ENCODE measurements at places on chromosomes 5 and 9.

DNA sequence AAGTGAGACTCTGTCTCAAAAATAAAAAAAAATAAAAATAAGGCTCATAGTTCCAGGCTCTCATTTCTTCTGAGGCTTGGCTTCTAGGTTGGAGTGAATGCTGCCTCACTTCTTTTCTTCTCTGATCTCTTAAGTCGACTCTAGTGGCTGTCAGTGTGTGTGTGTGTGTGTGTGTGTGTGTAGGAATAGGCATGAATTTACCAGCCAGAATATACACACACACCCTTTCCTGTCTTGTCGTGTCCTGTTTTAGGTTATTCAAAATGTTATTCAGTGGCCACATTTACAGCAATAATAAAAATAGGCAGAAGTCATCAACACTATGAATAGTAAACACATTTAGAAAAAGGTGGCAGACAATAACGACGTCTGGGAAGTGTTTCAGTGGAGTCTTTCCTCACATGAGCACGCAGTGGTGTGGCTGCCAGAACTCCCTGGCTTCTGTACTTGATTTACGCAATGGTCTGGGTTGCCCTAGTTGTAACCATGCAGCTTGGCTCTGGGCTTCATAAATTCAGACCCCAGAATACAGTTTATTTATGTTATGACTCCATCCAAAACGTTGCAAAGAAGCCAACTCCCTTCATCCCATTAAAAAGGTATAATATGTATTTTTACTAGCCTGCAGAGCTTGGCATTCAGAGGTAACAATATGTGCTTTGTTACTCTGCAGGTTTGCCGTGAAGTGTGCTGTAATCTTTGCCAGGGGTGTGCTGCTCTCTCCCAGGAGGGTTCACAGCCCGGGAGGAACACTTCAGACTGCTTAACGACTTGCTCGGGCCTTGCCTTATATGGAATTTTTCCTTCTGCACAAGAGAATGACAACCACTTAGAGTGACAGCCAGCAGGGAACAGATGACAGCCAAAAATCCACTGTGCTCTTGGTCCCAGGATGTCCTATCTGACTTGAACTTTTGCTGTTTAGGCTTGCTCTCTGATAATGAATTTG is 34.4 kb upstream of the PALM2AKAP2 start:
- DNase-seq: no peak

DNA sequence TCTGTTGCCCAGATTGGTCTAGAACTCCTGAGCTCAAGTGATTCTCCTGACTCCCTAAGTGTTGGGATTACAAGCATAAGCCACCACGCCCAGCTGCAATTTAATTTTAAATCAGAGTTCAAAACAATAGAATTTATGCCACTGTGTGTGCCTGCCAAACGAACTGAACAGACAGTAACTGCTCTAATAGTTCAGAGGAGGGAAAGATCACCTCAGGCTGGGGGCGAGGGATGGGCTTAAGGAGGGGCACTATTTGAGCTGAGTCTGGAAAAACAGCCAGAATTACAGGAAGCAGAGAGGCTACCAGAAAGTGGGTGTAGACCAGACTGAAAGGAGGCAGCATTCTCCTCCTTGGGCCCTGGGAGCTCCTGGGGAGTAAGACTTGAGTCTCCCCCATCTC is 12.2 kb downstream of the NOL6 start:
- no peak for DNase-seq

GRCh38 chr5:78274540-78275197 is 19.8 kb downstream of the AP3B1 start:
- no peak for DNase-seq

GRCh38 chr5:76199336-76200318 is 116.4 kb downstream of the SV2C start:
- DNase-seq: no peak

DNA sequence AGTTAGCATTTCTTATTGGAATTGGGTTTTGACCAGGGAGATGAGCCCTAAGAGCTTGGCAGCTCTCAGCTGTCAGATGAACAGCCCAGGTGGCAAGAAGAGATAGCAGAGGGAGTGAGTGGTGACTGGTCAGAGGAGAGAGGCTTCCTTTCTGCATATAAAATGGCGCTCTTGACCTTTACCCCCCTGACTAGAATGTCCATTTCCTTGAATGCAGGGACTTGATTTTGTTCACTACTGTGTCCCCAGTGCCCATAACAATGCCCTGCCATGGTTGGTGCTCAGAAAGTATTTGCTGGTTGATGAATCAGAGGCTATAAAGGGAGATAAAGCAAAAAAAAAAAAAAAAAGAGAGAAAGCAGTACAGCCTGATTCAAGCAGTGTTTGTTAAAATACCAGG is 7.2 kb downstream of the CHMP5 start:
- no peak for DNase-seq

DNA sequence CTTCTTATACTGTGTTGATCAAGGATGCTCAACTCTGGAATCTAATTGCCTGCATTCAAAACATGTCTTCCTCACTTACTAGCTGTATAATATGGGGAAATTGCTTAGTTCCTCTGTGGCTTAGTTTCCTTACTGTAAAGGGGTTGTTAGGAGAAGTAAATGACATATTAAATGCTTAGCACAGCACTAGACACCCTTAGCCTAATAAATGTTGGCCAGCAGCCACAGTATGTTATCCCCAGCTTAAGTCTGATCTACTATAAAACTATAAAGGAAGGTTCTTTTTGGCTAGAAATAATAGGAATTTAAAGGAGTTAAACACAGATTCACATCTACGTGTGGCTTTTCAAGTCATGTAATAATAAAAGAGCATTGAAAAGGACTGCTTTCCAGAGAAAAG is 232.4 kb downstream of the PCSK1 start:
- DNase-seq: no peak

DNA sequence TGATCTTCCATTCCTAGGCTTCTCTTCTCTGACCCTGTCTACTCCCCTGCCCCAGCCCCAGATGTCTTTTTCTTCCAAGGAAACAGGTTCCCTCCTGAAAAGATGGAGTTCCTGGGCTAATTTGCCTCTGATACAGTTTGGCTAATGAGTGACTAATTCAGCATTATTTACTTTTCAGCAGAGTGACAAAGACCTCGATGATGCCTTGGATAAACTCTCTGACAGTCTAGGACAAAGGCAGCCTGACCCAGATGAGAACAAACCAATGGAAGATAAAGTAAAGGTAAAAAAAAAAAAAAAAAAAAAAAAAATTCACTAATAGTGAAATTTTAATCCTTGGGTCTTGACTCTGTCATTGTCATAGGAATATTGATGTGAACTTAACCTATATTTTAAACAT is 42.7 kb downstream of the ERAP1 start:
- DNase-seq: no peak

GRCh38 chr5:147481376-147481775 is 28.5 kb downstream of the DPYSL3 start:
- no peak for DNase-seq

DNA sequence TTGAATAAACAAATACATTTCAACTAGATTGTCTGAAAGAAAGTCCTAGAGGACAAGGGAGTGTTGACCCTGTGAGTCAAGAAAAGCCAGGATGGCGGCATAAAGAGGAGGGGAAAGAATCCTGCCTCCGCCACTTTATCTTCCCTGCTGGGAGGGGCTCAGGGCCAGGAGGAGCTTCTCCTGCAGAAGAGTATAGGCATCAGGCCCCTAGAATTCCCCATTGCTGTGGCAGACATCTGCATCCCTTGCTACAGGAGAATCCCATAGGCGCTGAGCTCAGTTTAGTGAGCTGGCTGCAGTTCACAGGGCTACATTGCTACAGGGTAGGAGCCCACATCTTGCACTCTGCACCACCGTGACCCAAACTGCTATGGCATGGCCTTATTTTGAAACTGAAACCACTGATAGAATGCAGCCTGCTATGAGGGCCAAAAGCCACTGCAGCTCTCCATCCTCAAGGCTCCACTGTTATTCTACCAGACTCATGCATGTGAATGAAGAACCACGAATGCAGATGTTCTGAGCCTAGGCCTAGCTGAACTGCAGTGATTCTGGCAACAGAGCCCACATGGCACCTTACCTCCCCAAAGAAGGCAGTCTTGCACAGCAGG is 941.4 kb upstream of the CTNND2 start:
- DNase-seq: no peak

GRCh38 chr5:124438903-124439281 is 307.5 kb downstream of the ZNF608 start:
- DNase-seq: no peak

GRCh38 chr5:137938751-137939143 is 49.5 kb downstream of the PKD2L2 start:
- DNase-seq: peak; percentile 21

GRCh38 chr5:160452795-160453194 is 31.1 kb downstream of the PTTG1 start:
- no peak for DNase-seq

DNA sequence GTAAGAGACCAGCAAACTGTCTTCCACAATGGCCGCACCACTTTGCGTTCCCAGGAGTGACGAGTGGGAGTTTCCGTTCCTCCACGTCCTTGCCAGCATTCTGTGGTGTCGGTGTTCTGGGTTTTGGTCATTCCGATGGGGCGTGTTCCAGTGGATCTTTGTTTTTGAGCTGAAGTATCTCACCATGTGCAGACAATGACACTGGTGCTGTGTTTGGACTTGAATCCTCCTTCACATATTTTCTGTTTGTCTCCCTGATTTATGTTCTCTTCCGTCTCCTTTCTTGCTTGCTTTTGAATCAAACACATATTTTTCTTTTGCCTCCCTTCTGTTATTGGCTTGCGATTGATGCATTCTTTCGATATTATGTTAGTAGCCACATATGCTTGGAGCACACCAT is 60.8 kb upstream of the IRX4 start:
- no peak for DNase-seq

DNA sequence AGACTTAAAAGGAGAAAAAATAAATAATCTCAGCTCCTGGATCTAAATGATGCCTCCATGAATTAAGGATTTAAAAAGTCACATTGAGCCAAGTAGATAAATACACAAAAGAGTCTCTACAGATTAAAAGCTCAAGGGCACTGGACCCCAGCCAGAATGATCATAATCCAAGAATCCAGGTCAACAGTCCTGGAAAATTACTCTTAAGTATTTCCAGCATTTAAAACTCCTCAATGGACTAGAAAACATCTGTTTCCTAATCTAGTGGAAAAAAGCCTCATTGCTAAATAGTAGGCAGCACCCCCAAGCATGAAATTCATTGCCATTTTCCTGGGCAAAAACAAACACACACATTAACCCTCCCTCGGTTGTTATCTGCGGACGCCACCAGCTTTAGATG is 96.8 kb downstream of the FRMD3 start:
- no peak for DNase-seq

DNA sequence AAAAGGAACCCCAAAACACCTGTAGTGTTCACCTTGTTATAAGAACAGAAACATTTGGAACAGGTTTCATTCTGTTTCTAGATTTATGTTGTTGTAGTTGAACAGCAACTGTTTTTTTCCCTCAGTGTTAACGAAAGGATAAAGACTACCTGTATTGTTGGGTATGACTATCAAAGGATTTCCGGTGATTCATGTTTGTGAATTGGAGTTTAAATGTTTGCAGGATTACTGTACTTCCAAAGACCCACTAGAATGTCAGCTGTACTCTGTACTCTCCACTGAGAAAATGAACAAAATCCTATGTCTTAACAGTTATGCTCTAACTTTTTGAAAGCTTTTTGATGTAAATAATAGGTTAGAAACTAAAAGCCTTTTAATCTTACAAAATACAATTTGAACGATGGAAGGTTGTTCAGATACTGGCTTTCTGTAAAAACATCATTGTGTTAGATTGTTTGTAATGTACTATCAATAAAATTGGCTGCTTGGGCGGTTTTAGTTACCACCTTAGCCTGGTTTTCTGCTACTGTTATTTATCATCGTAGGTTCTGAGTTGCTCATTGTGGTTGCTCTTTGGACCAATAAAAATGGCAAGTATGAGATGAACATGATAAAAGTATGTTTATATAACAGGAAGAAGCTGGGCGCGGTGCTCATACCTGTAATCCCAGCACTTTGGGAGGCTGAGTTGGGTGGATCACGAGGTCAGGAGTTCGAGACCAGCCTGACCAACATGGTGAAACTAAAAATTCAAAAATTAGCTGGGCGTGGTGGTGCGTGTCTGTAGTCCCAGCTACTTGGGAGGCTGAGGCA is 44.1 kb downstream of the DCP2 start:
- no peak for DNase-seq

DNA sequence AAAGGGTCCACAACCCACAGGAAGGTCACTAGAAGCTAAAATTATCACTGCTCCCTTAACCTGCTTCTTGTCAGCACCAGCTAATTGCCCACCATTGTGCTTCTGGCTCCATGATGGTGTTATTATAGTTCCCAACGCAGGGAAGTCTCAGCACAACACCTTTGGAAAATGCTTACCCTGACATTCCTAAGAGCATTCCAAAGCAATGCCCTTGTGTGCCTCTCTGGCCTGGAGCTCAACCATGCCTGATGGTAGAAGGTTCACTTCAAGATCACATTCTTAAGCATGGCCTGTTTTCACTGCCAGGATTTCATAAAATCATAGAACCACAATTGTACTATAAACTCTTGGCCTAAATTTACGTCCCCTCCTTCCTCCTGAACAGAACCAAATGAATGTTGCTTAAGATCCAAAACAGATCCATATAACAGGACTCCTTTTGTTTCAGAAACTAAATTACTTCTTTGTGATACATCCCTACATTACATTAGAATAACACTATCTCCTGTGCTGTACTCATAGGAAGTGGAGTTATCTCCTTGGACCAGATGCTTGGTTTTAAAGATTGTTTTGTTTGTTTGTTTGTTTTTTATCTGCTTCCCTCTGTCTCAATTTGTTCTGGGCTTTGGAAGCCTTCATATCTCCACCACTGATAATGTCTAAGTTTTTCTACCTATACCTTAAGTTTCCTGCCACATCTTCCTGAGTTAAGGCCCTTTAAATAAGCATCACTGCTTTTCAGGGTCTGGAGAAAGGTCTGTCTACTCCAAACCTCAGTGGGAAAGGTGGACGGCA is 32.1 kb downstream of the ARL15 start:
- DNase-seq: no peak

- no peak for DNase-seq
Measured at GRCh38 chr9:81227507-81228245, 461.7 kb downstream of the TLE1 start.

DNA sequence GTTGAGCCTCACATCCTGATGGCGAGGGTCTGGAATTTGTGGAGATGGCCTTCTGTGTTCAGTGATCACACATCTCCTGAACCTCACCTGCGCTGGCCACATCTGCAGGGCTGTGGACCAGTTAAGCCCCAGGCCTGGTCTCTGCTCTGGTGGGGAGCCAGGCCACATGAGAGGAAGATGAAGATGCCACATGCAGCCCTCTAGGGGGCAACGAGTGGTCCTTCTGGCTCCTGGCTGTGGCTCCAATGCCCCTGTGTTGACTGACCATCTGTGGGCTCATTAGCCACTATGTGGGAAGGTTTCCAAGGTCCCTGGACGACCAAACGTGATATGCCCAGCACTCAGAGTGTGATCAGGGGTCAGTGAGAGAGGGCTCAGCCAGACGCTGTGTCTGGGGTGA is 203.0 kb downstream of the HSPA4 start:
- no peak for DNase-seq

All from GM13977 (cell line).